ENCODE measurements at places on chromosomes 3 and 15.
A peak's percentile ranks its signal among the peaks of the same experiment; 100 is the strongest.

- DNase-seq, result peak; percentile 20
These were observed 10.8 kb downstream of the GHRL start for GRCh38 chr3:10281951-10282350.

DNA sequence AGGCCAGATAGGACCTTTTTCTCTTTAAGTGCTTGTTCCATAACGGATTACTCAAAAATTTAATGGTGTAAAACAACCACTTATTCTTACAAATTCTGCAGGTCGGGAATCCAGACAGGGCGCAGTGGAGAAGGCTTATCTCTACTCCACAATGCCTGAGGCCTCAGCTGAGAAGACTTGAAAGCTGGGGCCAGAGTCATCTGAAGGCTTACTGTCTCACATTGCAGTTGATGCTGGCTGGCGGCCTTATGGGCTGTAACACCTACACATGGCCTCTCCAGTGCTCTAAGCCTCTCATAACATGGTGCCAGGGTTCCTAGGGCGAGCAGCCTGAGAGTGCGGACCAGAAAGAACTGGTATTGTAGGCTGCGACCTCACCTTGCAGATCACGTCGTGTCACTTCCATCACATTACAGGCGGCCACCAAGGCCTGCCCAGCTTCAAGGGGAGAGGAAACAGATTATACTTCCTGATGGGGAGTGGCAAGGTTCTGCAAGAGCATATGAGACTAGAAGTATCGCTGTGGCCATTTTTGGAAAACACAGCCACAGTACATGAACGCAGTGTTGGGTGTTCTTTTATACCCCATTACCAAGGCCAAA is 32.4 kb downstream of the CMTM7 start:
- DNase-seq, result no peak

GRCh38 chr3:168952551-168952950 is 711.0 kb downstream of the MECOM start:
- peak; percentile 3 for DNase-seq

DNA sequence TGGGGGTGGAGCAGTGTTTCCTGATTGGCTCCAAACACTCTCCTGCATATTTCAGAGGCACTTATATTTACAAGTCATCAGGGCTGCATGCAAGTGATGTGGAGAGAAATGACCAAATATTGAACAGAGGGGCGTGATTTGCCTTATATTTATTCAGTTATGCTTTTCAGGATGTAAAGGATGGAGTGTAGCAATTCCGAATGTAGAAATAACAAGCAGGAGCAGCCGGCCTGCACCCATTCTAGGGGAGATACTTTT is 19.4 kb upstream of the SEMA5B start:
- DNase-seq, result no peak

DNA sequence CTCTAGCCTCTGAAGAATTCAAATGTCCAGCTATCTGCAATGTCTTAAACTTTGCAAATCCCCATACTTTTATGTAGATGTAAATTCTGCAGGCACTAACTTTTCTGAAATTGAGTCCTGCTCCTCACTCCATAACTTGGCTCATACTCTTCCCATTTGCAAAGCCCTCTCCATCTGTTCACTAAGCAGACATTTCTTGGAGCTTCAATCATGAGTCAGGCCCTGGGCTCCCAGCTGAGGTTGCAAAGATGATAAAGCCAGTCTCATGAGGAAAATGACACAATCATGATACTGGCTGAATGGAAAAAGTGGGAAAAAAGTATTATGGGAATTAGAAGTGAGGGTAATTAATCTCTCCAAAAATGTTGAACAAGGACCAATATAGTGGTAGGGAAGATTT is 507.6 kb downstream of the NR2F2 start:
- DNase-seq, result no peak

DNA sequence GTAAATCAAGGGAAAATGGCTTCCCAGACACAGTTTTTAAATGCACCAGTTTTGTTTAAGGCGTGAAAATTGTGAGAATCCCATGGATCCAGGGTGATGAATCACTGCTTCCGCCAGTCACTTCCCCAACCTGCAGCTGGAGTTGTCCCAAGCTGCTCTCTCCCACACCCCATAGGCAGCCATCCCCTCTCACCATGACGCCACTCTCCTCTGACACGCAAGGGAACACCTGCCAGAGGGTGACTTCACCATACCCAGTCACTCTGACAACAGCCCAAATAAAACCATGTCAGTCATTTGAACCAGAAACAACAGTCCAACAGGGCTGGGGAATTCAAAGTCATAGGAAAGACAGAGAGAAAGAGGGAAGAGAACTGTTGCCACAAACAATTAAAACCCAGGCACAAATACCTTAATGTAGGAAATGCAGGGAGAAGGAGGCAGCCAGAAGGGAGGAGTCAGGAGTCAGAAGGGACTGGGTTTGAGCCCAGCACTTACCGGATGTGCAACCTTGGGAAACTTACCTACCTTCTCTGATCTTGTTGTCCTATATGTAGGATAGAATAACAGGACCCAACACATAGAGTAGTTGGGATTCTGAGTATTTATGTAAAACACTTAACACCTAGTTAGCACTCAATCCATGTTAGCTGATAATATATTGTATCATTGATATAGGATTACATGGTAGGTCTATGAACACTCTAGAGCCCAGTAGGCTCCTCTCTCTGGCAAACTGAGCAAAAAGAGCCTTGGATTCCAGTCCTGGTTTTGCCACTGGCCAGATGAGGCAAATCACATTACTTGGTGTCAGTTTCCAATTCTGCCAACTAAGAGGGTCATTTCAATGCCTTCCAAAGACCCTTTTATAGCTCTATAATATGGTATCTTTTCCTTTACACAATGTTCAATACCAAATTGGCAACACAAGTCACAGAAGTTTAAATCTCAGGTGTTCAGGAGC is 326.3 kb upstream of the ICE2 start:
- DNase-seq, result no peak

DNA sequence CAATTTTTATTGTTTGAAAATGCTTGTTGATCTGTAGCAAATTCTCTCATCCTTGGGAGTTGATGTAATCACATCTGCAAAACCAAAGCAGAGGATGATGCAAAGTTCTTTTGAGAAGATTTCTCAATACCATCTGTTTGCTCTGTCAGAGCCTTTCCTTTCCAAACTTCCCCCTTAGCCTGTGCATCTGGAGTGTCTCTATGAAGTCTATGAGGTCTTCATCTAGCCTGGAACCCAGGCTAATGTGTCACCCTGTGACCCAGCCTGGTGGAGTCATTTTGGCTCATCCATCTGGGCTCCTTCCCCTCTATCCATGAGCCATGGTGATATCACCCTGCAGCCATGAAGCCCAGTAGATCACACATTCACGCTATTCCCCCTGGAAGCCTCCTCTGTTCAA is 123.2 kb upstream of the SLC7A14 start:
- no peak for DNase-seq

- DNase-seq, result no peak
These were observed 819.4 kb downstream of the DIPK2A start for GRCh38 chr3:144791034-144791433.

DNA sequence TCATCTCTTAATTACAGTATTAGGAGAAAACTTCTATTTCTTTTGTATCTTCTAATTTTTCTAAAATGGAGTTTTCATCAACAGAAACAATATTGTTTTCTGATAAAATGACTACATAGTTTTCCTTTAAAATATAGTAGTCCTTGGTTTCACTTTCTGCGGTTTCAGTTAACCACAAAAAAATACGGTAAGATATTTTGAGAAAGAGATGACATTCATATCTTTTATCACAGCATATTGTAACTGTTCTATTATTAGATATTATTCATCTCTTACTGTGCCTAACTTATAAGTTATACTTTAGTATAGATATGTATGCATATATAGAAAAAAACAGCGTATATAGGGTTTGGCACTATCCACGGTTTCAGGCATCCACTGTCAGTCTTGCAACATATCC is 2.3 kb downstream of the B4GALT4 start:
- DNase-seq, result no peak

DNA sequence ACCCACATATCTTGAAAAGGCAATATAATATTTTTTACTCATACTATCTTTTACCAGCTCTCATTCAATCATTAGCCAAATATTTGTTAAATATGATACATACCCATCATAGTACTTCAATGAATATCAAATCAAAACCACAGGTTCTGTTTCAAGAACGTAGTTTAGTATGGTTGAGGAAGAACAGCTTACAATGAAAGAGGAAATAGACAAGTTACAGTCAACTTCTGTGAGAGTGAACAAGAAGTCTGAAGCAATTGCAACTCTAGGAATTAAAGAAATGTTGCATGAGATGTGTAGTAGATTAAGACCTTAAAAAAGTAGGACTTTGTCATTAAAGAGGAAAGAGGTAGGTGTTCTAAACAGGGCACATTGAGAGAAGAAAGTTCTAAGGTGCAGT is 9.3 kb downstream of the BCHE start:
- no peak for DNase-seq

DNA sequence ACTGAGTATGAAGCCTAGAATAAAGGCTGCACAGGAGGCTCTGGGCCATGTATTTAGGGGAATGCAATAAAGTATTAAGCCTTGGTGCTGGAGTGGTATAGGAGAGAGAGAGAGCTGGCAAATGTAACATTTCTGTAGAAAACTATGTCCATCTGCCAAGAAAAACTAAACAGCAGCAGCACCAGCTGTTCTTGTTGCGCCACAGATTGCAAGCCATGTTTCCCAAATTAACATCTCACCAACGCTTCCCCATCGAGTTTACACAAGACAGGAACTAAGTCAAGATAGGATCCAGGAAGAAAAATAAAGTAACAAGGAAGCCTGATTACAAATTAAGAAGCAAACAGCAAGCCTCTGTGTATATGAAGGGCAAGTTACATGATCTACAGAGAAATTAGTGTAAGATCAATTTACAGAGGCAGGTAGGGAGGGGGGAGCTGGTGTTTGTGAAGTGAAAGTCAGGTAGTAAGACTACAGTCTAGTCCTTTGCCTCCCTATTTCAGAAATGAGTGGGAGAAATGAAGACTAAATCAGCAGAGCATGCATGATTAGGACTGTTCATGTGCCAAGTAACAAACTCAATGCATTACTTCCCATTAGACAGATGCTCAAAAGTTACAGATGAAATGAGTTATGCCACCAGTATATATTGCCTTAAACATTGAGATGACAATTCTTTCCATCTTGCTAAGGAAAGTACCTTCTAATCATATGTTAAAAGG is 900.5 kb downstream of the EPHA3 start:
- DNase-seq, result no peak

- DNase-seq, result no peak
These were observed 34.5 kb downstream of the PIK3CB start for GRCh38 chr3:138800248-138800647.

DNA sequence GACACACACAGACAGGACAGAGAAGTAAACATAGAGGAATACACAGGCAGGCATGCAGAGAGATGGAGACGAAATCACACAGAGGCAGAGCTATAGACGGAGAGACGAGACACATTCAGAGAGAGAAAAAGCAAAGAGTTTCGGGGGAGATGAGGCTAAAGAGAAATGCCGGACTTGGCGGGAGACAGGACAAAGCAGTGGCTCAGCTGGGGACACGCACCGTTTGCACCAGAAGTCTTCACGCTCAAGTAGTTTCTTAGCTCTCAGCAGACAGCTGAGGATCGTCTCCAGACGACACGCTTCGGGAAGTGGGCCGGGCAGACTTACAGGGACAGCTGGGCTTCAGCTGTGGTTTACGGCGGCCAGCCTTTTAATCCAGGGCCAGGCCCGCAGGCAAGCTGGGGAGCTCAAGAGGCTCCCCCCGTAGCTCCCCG is 56.2 kb upstream of the DLG1 start:
- no peak for DNase-seq

- DNase-seq, result no peak
These were observed 102.2 kb downstream of the ERC2 start for GRCh38 chr3:56365905-56366640.

DNA sequence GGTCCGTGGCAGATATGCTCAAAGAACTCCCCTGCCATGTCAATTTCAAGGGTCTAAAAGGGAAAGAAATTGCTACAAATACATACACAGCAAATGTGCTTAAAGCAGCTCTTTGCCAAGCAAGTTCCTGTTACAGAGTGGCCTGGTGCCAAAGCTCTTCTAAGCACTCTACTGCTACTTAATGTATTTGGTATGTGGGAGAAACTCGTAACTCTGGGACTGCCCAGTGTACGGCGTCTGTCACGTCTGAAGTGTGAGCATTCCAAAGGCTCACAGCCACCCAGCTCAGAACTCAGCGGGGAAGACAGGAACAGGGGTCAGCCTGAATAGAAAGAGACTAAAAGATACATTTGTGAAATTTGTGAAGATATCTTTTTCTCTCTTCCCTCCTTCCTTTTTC is 54.6 kb downstream of the RBMS3 start:
- peak; percentile 83 for DNase-seq

- DNase-seq, result no peak
These were observed 3.7 kb upstream of the APOD start for GRCh38 chr3:195587406-195587805.
